Foreskin fibroblast (primary cell): ENCODE measurements at places on chromosomes 11 and 22.

- DNase-seq, result peak; percentile 32
Observed at GRCh38 chr11:128766591-128767081, 72.8 kb downstream of the FLI1 start.

DNA sequence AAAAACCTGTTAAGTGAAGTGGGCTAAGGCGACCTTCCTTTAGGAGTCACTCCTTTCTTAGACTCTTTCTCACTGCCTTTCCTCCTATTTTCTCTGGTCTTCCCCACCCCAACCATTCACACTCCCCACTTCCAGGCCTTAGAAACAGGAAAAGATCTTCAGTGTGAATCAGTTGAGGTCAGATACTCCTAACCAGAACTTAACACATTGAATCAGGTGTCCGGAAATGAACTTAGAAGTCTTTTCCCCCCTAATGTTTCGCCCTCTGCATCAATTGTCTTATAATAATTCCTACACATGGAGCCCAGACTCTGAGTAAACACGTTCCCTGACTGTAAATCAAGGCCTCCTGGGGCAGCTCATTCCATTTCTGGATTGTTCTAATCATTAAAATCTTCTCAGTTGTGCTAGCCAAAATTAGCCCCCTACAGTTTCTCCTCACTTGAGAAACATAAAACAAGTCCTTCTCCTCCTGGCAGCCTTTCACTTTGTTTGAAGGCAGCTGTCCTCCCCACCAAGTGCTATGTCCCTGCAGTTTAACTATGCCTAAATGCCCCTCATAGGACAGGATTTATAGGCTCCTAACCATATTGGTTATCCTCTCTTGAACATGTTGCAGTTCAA, 32.7 kb upstream of the USP47 start:
- DNase-seq, result no peak

- peak; percentile 57 for DNase-seq
Observed at GRCh38 chr11:86440305-86440716, 65.6 kb downstream of the CCDC81 start.

DNA sequence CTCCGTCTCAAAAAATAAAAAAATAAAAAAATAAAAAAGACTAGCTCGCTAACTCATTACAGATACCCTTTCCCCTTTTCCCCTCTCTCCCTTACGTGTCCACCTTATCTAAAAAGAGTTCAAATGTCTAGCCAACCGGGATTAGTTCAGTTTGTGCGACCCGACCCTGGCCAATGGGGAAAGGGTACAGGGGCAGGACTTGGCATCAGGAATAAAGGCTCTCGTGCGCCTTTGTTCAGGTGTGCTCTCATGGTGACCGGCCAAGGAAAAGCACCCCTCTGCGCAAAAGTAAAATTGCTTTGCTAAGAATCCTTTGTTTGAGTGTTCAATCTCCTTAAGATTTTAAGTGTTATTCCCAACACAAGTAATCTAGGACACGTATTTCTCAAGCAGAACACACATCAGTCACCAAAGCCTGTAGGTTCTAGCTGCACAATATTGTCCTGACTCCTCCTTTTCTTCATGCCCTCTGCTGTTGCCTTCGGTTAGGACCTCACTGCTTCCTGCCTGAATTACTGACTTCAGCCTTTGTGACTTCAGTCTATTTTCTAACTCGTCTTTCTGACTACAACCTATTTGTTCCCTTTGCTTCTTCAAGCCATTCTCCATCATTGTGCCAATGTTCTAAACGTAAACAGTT, 20.7 kb upstream of the CECR2 start:
- no peak for DNase-seq

- DNase-seq, result no peak
Observed at GRCh38 chr11:27777033-27777432, 76.8 kb upstream of the BDNF start.

- peak; percentile 36 for DNase-seq
Observed at GRCh38 chr11:68927280-68928135, 23.8 kb downstream of the IGHMBP2 start.

DNA sequence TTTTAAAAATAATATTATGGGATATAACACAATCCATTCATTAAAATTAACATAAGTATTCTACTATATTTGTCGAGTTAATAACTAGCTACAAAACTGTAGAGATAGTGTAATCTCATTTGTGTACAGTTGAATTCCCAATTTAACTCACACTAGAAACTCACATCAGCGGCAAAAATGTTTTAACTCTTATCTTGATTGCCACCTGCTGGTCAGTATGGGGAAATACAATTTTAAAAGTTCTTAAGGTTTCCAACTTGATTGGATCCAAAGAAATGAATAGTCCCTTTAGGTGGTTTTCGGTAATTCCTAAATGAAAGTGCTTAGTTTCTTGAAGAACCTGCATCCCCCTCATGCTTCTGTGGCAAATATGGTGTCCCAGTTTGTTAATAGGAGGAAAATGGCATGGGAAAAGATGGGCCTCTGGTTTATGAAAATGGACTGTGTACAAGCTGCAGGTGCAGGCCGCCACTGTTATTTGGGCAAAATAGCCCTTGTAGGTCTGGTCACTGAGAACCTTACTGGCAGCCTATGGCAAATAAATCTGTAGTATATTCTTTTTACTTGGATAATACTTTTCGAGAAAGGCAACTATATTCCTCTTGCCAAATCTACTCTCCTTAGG, 33.7 kb upstream of the SLC17A6 start:
- DNase-seq, result no peak

- DNase-seq, result no peak
Observed at GRCh38 chr11:77031599-77031998, 2.6 kb upstream of the B3GNT6 start.

DNA sequence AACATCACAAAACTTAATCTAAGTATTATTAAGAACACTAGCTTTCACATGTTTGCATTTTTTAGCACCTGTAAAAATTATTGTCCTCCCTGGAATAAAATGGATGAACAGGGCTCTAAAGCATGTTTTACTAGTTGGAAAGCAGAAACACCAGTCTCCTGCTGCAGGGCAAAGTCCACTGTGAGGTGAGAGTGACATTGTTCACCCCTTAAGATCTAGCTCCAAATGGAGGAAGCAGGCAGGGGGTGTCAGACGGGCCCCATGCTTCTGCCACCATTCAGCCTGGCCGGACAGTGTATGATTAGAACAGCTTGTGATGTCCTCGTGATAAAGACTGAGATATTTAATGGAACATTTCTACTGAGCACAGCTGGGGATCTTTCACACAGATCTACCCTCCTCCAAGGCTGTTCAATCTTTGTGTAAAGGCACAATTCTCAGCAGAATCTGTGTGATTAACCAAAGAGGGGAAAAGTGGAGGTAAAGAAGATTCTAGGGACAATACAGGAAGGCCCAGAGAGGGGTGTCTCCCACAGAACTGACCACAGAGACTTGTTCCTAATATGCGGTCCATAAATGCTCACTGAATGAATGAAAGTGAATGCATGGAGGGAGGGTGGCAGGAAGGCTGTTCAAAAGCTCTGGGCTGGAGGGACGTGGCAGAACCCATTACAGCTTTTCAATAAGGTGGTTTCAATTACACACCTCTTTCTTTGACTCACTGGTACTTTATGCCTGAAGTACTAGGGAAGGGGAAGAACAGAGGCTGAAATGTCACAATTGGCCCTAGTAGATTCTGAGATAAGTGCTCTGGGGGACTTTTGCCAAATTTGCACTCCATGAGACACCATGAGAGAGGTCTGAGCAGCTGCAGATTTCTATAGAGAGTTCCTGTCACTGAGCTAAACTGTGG, 239.1 kb upstream of the ARHGAP20 start:
- DNase-seq, result peak; percentile 68

DNA sequence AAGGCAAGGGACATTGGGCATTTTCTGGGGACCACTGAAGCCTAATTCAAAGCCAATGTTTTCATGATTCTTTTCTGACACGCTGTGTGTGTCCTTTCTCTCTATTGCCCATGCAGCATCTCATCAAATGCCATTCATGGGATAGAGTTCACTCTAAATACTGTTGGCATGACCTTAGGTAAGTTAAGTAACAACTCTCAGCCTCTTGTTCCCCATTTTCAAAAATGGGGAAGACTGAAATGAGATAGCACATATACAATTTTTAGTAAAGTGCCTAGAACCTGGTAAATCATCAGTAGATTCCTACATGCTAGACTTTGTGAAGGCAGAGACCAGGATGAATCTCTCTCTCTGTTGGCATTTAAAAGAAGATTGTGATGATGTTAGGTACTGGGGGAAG, 12.7 kb upstream of the OR52K2 start:
- DNase-seq, result no peak

DNA sequence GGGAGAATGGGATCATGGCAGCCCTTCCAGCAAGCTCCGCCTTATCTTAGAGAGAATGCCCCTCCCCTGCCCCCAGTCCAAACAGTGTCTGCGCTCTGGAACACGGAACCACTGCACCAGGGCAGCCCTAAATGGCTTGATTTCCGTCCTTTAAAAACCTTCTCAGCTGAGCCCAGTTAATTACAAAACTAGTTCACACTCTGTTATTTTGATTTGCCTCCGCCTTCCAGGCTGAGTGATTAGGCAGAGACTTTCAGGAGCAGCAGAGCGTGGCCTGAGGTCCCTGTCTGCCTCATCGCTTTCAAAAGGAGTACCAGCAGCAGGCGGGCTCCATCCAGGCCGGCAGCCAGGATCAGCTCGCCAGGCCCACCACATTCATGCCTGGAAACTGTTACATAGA, 313.0 kb downstream of the BRD1 start:
- no peak for DNase-seq

GRCh38 chr22:41920271-41920976, 5.5 kb upstream of the SHISA8 start:
- DNase-seq, result no peak

- DNase-seq, result no peak
Observed at GRCh38 chr22:25497716-25498115, 66.8 kb upstream of the GRK3 start.

GRCh38 chr11:108727665-108728064, 62.8 kb downstream of the DDX10 start:
- DNase-seq, result no peak

DNA sequence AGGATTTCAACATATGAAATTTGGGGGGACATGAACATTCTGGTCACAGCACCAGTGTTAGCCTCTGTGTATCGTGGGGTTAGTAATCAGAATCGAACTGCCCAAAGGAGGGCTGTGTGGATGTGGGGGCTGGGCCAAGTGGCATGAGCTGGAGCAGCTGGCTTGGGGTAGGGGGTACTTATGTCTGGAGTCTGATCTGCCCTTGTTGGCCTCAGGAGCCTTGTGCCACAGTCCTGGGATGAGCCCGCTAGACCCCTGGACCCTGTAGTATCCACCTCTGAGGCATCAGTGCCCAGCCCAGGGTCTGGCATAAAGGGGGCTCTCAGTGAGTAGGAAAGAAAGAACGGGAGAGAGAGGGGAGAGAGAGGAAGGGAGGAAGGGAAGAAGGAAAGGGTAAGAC, 67.3 kb downstream of the LRRC32 start:
- no peak for DNase-seq

- no peak for DNase-seq
Observed at GRCh38 chr11:43542750-43543712, 137.5 kb upstream of the HSD17B12 start.

GRCh38 chr11:99979042-99979441, 708.0 kb upstream of the ARHGAP42 start:
- no peak for DNase-seq

- DNase-seq, result no peak
Observed at GRCh38 chr11:96783311-96783710, 393.5 kb downstream of the JRKL start.

- DNase-seq, result no peak
Observed at GRCh38 chr11:88098289-88098688, 77.0 kb downstream of the RAB38 start.

DNA sequence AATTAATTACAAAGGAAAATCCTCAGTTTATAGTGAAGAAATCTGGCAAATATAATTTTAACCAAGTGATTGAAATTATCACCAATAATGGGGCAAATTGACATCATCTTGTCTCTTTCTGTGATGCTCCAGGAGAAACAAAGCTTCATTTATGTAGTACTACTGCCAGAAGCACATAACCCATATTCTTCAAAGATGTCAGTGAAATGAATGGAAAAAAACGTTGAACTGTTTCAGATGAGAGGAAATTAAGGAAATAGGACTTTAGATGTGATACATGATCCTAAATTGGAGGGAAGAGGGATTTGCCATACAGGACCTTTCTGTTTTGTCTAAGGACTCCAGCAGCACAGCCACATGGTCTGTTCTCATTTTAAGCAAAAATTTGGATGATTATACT, 57.6 kb downstream of the PPP6R3 start:
- DNase-seq, result no peak

GRCh38 chr11:107478922-107479321, 21.3 kb upstream of the CWF19L2 start:
- no peak for DNase-seq

DNA sequence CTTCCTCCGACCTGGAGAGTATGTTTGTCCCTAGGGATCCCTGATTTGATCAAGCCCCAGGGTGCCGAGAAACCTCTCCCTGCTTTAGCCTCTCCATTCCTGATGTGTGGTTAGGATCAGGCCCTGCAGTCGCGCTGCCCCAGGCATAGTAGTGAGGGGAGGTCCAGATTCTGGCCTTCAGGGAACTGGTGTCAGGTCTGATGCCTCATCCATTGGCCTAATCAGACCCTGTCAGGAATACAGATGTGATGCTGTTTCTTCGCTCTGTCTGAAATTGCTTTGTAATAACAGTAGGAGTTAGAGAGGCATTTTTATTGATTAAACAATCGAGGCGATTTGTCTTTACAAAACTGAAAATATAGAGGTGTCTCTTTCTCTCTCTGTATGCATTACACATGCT, 75.2 kb downstream of the GRIK4 start:
- no peak for DNase-seq
